ENCODE measurements at places on chromosomes 11 and 22.

GRCh38 chr11:34155057-34155756 lies 49.8 kb downstream of the NAT10 start:
- no peak for DNase-seq

DNA sequence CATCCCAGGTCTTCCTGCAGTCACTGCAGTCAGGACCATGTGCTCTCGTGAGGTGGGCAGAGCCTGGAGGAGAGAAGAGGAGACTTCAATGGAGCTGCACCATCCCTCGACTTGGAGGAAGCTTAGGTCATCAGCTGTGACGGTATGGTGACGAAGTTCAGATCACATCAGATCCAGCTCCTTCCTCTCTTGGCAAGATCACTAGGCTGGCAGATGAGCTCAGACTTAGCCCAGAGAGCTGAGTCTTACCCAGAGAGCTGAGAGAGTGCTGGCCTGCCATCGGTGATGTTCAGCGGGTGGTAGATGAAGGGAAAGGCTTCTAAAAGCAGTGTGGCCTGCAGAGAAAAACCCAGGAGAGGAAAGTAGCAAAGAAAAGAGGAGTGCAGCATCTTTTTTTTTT lies 1.8 kb upstream of the SLC15A3 start:
- no peak for DNase-seq

DNA sequence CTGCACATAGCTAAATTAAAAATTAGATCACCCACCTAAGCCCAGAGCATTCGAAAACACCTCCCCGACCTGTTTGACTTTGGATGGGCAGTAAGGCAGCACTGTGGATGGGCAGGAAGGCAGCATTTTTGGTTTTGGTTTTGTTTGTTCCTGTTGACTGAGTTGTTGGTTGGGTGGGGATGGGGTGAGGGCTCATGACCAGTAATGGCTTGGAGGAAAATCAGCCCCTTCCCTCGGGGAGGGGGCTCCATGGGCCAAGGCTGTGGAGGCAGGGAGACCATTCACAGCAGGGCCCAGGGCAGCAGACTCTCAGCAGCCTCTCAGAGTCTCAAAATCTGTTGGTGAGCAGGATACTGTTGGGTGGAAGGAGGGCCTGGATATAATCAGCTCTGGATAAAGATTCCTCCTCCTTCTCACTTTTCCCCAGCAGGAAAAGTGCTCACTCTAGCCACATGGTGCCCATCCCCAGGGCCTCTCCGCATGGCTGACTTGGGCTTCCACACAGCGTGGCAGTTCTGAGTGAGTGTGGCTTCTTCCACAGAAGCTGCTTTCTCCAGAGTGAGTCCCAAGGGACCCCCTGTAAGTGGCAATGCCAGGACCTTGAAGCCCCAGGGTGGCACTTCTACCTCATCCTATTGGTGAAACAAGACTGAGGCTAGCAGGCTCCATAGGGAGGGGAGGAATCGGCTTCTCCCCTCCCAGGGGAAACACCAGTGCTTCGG lies 1491.2 kb downstream of the BRD1 start:
- no peak for DNase-seq

GRCh38 chr11:41235668-41236067 lies 223.8 kb downstream of the LRRC4C start:
- DNase-seq, result no peak

GRCh38 chr22:45639747-45640102 lies 31.9 kb upstream of the ATXN10 start:
- DNase-seq, result no peak

DNA sequence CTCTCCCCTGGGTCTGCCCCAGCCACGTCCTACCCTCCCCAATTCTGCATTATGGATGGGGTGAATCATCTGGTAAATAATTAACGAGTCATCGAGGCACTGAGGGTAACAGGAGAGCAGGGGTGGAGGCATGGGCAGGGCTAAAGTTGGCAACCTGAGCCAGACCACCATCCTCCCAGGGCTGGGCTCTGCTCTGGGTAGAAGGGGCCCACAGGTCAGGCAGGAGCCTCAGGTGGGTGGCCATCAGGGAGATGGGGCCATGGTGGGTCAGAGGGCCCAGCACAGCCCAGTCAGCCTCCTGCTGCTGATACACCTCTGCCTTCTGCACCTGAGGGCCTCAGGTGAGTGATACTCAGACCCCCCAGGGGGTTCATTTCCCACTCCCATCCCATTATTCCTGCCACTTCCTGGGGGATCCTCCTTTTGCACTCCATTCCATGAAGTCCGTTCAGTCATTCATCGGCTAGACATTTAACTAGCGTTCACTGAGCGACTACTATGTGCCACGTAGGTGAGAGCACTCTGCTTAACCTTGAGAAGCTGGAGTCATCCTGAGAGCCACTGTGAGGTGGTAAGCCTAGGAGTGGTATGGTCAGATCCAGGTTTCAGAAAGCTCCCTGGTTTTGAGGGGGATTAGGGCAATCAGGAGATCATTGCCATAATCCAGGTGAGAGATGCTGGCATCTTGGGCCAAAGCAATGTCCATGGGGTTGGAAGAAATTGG lies at the start of gene VSIG10L2:
Gene VSIG10L2 (plus strand): TSS at position 248 of the 724 bp plus-strand sequence. CDS start 12 bp downstream, at position 260.
- DNase-seq, result no peak

- DNase-seq, result no peak
Measured at GRCh38 chr11:105202422-105202821, 62.9 kb upstream of the CARD18 start.

DNA sequence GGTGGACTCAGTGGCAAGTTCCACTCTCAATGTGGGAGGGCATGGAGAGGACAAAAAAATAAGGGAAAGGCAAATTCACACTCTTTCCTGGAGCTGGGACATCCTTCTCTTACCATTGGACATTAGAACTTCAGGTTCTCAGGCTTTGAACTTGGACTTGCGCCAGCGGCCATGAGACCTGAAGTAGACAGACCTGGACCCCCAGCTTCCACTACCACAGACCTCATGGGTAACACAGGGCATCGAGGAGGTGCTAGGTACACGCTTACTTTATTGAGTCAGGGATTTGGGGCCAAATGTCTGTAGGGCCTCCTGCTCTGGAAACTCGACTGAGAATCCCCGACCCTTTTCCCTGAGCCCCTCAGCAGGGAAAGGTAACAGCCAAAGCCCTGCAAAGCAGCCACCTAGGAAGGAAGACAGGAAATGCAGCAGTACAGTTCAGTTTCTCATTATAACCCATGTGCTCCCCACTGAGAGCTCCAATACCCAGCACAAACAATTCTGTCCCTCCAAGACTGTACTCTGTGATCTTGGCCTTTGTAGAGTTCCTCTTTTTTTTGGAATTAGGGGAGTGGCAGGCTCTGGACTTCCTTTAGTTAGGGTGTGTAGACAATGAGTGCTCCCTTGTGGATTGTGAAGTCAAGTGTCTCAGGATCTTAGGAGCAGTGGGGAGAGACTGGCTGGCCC lies 5.7 kb downstream of the CHRNA10 start:
- DNase-seq, result no peak

DNA sequence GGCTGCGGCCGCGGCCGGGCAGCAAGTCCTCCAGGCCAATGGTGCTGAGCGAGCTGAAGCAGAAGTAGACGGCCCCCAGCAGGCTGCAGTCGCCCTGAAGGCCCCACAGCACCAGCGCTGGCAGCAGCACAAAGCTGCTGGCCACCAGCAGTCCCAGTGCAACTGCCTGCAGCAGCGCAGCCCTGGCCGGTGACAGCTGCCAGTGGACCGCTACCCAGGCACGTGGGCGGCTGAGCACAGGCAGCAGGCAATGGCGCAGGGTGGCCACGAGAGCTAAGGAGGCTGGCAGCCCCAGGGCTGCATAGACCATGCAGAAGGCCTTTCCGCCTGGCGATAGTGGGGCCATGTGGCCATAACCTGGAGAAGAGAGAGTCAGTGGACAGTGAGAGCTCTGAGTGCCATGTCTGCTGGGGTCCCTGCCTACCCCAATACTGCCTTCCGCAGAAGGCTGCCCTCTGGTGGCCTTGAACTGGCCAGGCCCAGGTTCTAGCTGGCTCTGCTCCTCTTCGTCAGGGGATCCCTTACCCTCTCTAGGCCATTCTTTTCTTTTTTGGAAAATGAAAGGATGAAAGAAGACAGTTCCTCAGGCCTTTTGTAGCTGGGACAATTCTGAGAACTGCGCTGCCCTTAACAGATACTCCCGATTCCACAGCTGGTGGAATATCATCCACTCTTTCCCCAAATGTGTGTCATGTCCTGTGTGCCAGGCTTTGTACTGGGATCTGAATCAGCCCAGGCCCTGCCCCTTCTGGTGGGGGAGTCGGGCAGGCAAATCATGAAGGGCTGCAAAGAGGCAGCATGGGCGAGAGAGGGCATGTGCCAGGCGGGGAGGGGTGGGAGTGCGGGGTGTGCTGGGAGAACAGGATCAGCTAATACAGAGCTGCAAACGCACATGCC lies 1.8 kb downstream of the KCNK7 start:
- DNase-seq, result no peak

- no peak for DNase-seq
Measured at GRCh38 chr11:117929142-117929915, at the start of gene TMPRSS13. Gene TMPRSS13 (minus strand): TSS chr11:117929402. CDS start chr11:117929307, 95 bp downstream.

GRCh38 chr11:69396051-69396947 lies 85.2 kb upstream of the LINC01488 start:
- no peak for DNase-seq

- no peak for DNase-seq
Measured at GRCh38 chr11:86790195-86790725, 10.1 kb upstream of the PRSS23 start.

- no peak for DNase-seq
Measured at GRCh38 chr11:70090961-70091381, 12.9 kb downstream of the ANO1 start.

- DNase-seq, result no peak
Measured at GRCh38 chr11:65565624-65566453, 4.4 kb upstream of the ZNRD2 start.

DNA sequence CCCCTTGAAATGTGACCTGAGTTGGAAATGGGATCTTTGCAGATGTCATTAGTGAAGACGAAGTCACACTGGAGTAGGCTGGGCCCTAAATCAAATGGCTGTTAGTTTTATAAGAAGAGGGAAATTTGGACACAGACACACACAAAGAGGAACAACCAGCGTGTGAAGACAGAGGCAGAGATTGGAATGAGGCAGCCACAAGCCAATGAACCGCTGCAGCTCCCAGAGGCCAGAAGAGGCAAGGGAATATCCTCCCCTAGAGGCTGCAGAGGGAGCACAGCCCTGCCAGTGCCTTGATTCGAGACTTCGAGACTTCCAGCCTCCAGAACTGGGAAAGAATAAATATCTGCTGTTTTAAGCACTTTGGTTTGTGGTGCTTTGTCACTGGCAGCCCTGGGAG lies 484.5 kb downstream of the MN1 start:
- DNase-seq, result no peak

- DNase-seq, result no peak
Measured at GRCh38 chr11:13277768-13278608, at the start of gene BMAL1. Gene BMAL1 (plus strand): TSS chr11:13277790. CDS start chr11:13354309, 76,519 bp downstream.

- no peak for DNase-seq
Measured at GRCh38 chr11:73389916-73390315, 13.7 kb downstream of the RELT start.

DNA sequence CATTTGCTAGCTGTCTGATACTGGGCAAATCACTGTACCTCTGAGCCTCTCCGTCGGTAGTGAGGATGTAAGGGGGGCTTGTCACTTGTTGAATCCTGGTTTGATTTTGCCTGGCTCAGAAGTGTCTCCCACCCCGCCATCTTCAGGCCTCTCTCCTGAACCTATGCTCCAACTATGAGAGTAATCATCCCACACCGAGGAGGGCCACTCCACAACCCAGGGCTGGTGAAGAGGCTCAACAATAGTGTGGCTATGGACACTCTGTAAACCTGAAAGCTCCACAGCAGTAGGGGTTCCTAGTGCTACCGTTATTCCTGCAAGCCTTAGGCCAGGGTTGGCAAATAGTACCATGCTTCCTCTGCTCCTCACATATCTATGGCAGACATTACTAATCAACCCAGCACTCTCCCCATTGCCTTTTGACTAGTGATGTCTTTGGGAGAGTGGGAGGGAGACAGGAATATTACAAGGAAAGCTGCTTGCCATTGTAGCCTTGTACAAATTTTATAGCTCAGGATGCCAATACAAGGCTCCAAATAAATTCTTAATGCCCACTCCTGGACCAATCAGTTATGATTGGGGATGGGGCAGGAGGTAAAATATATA lies 134.0 kb upstream of the TEAD1 start:
- DNase-seq, result no peak

- DNase-seq, result no peak
Measured at GRCh38 chr11:58192229-58192628, 3.4 kb downstream of the OR9Q2 start.

DNA sequence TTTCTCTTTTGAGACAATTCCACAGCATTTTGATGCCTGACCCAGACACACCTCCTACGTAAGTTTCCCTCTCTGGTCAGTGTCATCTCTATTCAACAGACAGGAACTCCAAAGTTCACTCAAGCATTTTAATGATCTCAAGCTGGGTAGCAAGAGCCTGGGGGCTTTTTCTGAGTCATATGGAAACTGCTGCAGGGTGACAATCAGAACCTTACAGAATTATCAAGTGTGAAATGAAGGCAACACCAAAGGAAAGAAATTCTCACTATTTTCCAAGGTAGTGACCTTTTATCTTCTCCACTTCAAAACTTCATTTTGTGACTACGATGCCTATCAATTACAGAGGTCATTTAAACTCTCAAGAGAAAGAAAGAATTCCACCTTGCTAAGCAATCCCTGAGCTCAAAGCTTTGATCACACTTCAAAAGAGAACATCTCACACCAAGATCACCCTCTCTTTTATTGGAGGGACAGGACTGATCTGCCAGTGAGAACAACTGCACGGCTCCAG lies 229.0 kb upstream of the ZC3H12C start:
- DNase-seq, result no peak

- DNase-seq, result no peak
Measured at GRCh38 chr11:17601676-17602075, 54.6 kb downstream of the OTOG start.

- DNase-seq, result no peak
Measured at GRCh38 chr11:88454881-88455280, 117.3 kb upstream of the CTSC start.

GRCh38 chr11:28400331-28401100 lies 292.3 kb downstream of the METTL15 start:
- DNase-seq, result no peak
